Cortex of kidney (tissue), 1 donor: ENCODE measurements at places on chromosomes 1 and 21.

- DNase-seq, result no peak
Observed at GRCh38 chr1:30285501-30285932, 437.9 kb downstream of the MATN1 start.

- no peak for DNase-seq
Observed at GRCh38 chr21:44438531-44439210, 16.6 kb upstream of the LRRC3 start.

DNA sequence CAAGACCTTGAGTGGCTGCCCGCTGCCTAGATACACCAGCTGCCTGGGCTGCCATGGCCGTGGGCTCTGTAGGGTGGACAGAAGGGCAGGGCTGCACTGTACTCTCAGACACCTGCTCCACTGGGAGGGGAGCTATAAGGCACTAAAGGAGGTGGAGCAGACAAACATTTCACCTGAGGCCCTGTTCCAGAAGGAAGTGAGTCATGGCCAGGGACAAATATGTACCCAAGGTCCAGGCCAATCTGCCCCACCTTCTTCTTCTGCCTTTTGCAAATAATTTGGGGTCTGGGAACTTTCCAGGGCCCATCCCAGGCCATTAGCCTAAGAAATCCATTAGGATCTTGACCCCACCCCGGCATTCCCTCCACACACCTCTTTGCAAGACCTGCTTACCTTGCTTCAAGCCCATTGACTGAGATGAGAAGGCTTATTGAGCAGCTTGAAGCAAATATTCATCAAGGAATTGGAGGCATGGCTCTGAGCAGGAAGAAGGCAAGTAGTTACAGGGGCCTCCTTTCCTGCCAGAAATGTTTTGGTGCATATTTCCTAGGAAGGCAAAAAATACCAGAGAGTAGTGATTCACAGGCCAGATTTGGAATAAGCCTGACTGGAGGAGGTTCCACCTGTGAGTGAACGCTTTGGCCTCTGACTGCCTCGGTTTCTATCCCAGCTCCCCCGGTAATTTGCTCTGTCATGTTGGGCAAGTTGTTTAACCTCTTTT is at the start of gene CAPN8:
CAPN8 (minus strand) TSS at position 110 of the 721 bp plus-strand sequence; CDS start at position 55, 55 bp downstream.
- no peak for DNase-seq

DNA sequence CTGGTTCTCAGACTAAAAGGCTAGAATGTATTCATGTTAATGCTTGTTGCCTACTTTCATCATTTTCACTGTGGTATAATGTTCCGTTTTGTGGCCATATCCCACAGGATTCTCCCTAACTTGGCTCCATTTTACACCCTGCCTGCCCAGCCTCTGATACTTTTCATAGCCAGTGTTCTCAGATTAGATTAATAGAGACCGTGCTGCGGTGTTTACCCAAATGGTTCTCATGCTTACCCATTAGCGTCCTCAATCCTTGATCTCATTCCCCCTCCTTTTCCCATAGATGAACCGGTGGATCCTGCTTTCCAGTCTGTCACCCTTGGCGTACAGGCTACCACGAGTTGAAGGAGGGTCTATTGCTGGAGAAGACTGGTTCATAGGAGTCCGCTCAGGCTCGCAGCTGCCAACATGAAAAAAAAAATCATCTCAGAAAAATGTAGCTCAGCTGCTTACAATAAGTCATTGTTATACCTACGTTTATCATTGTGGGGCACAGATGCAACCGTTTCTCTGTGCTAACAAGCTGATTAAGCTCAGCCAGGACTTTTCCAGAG is 78.7 kb downstream of the SETD4 start:
- no peak for DNase-seq

DNA sequence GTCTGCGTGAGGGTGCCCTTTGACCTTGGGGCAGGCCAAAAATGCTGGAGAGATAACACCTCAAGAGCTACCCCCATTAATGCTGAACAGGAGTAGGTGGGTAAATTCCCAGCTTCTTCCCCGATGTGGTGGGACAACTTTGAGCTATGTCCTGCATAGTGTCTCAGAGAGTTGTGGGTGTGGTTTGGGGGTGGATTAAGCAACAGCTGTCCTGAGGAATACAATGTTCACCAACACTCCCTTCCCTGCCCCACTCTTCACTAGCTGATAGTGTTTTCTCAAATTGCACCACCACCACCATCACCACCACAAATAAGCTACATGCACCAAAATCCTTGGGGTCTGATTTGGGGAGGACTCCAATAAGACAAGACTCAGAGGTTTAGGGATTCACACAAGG is 258.4 kb downstream of the HLX start:
- DNase-seq, result no peak

DNA sequence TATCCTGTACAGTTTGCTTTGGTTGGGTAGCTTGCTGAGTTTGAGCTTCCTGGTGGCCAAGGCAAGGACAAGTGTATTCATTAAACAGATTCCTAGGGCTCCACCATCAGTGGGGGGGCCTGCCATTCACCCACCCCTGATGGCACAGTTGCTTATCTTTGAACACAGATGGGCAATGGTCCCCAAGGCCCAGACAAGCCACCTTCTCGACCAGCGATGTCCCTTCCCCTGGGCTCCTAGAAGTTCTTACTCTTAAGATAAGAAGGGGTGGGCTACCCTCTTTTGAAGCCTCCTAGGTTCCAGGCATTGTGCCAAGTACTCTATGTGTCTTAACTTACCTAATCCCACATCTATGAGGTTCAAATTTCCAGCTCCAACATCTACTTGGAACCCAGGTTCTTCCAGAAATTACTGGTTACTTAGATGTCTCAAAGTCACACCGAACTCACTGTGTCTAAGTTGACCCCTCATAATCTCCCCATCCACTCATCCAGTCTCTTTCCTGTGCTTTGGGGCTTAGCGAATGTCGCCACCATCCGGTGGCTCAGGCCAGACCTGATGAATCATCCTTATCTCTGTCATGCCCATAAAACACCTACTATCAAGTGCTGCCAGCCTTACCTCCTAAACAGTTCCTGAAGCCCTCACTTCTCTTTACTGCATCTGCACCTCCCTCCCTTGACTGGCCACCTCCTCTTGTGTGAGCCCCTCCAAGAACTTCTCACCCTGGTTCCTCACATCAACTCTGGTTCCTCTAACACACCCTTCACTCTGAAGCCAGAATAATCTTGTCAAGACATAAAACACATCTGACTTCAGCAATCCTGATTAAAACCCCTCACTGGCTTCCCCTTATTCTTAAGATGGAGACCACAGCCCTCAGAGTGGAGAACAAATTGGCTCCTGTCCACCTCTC is 50.1 kb downstream of the KLHDC7A start:
- DNase-seq, result no peak

GRCh38 chr1:185068341-185068740 is 23.0 kb downstream of the RNF2 start:
- no peak for DNase-seq

DNA sequence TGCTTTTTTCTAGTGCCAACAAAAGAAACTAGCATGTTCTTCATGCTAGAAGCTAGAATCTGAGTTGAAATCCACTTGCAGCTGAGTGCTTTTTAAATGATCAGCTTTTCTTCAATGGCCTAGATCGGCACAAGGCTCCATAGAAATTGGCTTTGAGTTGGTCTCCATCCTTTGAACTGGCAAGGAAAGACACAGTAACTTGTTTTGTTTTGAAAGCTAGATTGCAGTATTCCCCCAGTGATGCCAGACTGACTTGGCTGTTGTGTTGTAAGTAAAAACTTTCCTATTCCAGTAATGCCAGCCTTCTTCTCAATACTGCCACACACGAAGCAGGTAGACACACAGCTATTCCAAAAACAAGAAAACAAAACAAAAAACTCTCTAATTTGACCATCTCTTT is 139.1 kb downstream of the FMN2 start:
- no peak for DNase-seq

DNA sequence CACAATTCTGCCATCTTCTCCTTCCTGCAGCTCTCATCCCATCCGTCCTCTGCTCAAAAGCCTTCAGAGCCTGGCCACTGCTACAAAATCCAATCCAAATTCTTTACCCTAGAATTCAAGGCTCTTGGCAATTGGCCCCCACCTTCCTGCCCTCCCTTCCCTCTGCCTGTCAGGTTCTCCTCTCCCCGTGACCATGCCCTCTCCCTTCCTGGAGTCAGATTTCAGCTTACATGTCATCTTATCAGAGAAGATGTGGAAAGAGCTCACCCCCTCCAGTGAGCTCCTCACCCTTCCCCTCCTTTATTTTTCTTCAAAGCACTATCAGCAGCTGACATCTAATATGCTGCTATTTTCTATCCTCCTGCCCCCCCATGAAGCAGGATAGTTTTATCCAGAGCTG is 86.9 kb downstream of the GRIK3 start:
- DNase-seq, result no peak

GRCh38 chr1:24465099-24465498 is 37.5 kb upstream of the RCAN3 start:
- DNase-seq, result no peak

DNA sequence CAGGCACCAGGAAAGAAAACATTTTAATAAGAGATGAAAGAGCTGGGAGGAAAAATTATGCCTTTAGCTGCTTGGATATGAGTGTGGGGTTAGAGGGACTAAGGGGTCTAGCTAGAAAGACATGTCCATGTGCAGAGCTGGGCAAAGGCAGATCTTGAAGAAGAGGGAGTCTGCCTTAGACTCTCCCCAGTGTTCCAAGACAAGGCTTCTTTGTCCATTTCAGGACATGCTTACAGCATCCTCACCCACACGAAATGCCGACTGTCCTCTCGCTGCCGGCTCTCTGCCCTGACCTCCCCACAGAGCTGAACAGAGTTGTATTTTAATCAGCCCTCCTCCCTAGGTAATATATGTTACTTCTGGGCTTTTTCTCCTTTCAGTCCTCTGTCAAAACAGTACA is 100.7 kb upstream of the ATP1B1 start:
- DNase-seq, result no peak

- DNase-seq, result no peak
Observed at GRCh38 chr1:156346636-156347035, 8.3 kb downstream of the TSACC start.

GRCh38 chr21:26177746-26178426 is 7.3 kb upstream of the APP start:
- DNase-seq, result no peak

DNA sequence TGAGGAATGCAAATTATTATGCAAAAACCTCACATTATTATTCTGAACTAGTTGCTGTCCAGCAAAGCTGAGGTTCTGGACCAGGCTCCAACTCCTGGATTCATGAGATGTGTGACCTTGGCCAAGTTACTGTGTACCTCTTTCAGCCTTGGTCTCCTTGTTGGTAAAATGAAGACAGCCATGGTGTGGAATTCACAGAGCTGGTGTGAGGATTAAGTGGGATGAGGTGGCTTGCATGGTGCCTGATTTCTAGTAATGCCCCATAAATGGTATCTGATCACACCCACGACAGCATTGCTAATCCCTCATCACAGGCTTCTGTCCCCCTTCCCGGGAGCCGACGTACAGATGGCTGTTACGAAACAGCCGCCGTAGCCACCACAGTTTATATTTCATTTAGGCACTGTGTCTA is 59.6 kb downstream of the PGBD5 start:
- no peak for DNase-seq

DNA sequence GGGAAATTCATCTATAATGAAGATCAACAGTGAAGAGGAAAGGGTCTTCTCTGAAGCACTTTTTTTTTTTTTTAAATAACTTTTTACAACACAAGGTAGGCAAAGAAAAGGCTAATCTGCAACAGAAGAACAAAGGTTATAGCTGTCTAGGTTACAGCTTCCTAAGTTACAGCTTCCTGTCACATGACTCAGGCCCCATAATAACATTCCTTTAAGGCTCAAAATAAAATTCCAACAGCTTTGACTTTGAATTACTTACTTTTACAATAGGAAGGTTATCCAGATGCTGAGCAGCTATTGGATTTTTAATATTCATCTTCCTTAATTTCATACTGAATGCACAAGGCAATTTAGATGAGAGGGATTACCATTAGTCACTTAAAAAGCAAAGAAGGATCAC is 40.4 kb upstream of the TMEM61 start:
- DNase-seq, result no peak

- no peak for DNase-seq
Observed at GRCh38 chr1:100643471-100644196, 75.9 kb upstream of the VCAM1 start.

DNA sequence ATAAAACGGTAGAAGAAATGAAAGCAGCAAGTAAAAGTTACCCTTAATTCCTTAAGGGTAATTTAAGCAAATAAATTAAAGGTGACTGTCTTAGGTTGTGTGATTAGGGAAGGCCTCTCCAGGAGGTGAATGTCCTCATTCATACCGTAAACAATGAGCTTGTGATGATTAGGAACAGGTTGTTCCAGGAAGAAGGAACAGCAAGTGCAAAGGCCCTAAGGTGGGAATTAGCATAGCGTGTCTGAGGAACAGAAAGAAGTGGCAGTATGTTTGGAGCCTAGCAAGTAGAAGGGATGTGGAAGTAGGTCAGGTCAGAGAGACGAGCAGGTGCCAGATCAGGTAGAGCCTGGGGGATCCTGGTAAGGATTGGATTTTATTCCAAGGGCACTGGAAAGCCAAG is 5.6 kb downstream of the AK4 start:
- DNase-seq, result no peak

DNA sequence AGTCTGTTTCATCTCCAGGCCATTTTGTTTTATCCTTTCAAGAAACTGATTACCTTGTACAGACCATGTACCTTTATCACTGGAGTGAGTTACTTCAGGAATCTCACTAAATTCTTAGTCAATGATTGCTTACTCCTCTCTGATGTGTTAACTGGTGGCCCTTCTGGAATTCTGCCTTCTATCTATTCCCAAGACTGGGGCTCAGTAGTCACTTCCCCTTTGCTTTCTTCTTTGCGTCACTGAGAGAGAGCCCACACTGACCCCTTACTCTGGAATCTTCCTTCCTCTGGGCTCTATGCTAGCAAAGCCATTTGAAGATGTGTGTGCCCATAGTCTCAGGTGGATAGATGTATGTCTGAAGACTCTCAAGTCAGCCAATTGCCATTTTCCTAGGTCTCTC is 34.6 kb downstream of the XCL2 start:
- DNase-seq, result no peak

- no peak for DNase-seq
Observed at GRCh38 chr1:209427277-209427676, 156.2 kb upstream of the CAMK1G start.

GRCh38 chr1:168755800-168756418 is 26.9 kb upstream of the DPT start:
- no peak for DNase-seq
